SK-N-MC (cell line): ENCODE measurements at places on chromosomes 12 and 14.
A peak's percentile ranks its signal among the peaks of the same experiment; 100 is the strongest.

DNA sequence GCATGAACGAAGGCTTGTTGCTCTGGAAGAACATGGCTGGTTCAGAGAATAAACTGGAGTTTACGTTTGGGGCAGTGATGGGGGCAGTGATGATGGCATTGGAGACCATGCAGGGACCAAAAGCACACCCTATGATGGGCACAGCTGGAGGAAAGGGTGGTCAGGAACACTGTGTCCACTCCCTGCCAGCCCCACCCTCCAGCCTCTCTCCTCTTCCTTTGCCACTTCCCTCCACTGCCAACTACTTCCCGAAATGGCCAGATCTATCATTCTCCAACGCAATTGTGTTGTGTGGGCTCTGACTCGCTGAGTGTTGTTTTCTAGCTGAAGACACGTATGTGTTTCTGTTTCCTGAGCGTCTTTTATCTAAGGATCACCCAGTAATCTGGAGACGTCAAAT, 39.3 kb upstream of the GSG1 start:
- DNase-seq: no peak

- no peak for DNase-seq
These were observed 87.5 kb downstream of the DUSP16 start for GRCh38 chr12:12474931-12475795.

- DNase-seq: no peak
These were observed 1.6 kb downstream of the SIX4 start for GRCh38 chr14:60722357-60723115.

DNA sequence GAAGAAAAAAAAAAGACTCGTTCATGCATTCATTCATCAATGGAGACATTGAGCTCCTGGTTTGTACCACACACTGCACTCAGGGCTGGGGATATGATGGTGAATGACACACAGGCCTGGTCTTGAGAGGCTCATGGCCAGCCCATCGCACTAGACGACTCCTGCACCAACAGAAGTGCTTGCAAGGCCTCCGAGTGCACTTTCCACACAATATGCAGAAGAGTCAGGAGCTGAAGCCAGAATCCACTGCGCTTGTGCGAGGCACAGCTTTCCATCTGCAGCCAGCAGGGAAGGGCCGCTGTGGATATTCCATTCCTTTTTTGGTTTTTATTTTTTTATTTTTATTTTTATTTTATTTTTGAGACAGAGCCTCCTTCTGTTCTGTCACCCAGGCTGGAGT, 192.4 kb downstream of the DICER1 start:
- no peak for DNase-seq

- DNase-seq: no peak
These were observed 134.6 kb downstream of the RBM19 start for GRCh38 chr12:113831476-113831875.

- DNase-seq: no peak
These were observed 670 bp downstream of the DYRK2 start for GRCh38 chr12:67649261-67649569.

DNA sequence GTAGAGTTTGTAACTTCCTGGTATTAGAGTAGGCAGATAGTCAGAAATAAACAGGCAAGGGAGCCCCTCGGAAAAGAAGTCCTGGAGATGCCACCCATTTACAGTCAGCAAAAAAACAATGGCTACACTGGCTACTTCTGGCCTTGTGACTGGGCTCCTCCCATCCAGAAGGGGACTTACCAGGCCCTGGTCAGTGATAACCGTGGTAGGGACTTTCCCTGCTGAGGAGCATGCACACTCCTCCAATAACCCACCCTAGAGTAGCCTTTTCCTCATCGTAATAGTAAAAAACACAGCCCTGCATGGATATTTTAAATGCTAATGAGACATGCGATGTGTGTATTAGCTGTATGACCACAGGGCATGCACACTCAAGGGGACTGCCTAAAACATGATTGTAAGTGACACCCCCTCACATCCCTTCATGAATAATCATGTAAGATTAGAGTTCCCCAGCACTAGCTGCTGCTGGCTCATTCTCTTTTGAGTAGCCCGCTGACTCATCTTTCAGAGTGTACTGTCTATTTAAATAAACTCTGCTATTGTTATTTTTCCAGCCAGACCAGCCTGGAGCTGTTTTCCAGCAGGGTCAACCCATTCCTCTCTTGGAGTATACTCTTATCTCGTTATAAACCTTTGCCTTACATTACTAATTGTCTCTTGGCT, 413.8 kb upstream of the TMTC1 start:
- no peak for DNase-seq

GRCh38 chr12:12990700-12991468, 9.2 kb downstream of the HEBP1 start:
- no peak for DNase-seq

- no peak for DNase-seq
These were observed 31.1 kb downstream of the AK7 start for GRCh38 chr14:96422992-96423391.

- DNase-seq: no peak
These were observed 75.0 kb upstream of the MAP1LC3B2 start for GRCh38 chr12:116483959-116484750.

DNA sequence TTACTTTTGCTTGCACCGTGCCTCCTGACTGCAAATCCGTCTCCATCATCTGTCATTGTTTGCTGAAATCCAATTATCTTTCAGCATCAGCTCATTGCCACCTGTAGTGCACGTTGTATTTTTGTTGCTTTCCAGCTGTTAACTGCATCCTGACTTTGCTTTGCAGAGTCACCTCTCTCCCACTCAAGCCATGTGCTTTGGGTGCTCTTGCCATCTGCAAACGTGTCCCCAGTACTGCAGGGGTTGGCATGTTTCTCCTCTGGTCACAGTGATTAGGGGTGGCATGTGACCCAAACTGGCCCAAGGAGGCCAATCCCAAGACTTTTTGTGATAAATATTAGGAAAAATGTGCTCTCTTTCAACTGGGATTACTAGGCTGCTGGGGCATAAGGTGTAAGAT, 10.5 kb upstream of the TMED2 start:
- no peak for DNase-seq

- no peak for DNase-seq
These were observed 708 bp downstream of the FAR2 start for GRCh38 chr12:29149691-29150281.

- DNase-seq: no peak
These were observed 30.4 kb upstream of the RIMBP2 start for GRCh38 chr12:130746546-130746945.

GRCh38 chr12:46892887-46893286, 67.1 kb upstream of the SLC38A4 start:
- DNase-seq: no peak

GRCh38 chr14:92680781-92681650, 67.4 kb downstream of the LGMN start:
- DNase-seq: peak; percentile 39

DNA sequence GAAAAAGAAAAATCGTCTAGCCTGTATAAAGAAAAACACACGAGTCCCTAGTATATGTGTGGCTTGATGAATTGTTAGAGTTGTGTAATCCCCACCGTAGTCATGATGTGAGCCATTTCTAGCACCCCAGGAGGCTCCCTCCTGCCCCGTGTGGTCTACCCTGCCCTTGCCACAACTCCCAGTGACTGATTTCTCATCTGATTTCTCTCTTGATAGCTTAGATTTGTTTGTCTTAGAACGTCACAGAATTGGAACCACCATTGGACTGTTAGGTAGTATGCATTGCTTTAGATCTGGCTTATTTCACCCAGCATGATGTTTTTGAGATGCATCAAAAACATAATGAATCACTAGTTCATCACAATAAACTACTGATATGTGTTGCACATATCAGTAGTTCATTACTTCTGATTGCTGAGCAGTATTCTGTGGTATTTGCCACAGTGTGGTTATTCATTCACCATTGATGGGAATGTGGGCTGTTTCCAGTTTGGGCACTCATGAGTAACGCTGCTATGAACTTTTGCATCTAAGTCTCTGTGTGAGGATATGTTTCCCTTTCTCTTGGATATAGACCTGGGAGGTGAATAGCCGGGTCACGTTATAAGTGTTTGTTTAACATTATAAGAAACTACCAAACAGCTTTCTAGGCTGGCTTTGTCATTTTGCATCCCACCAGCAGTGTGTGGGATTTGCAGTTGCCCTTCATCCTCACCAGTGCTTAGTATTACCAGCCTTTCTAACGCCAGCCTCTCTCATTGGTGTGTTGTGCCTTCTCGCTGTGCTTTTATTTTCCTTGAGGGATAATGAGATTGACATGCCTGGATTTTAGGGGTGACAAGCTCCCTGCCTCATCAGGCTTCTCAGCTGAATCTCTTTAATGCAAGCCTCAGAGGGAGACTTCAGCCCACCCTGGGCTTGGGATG, 31.9 kb upstream of the NCOR2 start:
- DNase-seq: no peak

DNA sequence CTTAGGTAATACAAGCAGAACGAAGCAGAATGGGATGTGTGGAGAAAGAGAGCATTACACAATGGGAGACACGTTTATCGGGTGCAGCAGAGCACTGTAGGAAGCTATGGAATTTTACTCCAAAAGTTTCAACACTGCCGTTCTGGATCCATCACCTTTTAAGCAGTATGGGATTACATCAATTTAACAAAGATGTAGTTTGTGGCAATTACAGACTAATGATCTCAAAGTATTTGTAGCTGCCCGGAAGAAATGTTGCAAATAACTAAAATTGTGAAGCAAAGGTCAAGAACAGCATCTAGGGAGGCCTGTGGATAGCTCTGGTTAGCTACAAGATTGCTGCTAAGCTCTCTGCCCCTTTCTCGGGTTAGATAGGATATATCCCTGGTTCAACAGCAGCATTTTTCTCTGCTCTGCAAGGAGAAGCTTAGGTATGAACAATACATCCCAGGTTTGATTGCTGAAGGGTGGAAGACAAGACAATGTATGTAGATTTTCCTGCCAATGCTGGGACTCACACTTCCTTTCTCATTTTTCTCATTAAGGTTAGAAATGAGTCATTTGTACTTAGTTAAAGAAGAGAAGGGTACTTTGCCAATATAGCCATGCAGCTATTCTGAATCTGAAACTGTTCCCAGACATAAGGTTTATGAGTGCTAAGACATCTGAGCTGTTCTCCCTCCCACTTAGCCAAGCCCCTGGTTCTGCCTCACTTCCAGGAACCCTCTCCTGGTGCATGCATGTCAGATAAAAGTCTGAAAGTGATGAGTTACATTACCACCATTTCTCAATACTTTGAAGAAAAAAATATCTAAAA, 75.0 kb upstream of the HIF1A start:
- DNase-seq: no peak

- peak; percentile 12 for DNase-seq
These were observed 37.5 kb downstream of the EMP1 start for GRCh38 chr12:13233830-13234641.

DNA sequence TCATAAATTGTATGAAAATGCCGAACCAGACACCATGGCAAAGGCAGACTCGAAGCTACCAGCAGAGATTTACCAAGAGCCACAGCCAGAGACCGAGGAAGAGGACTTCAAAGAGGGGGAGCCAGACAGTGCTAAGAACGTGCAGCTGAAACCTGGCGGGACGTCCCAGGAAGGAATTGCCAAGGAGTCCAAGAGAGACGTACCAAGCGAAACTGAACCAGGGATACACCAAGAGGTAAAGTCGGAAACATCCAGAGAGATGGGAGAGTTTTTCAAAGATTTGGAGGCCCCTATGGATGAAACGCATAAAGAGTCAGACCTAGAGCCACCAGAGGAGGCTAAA, 294 bp downstream of the SAMD15 start:
- no peak for DNase-seq

DNA sequence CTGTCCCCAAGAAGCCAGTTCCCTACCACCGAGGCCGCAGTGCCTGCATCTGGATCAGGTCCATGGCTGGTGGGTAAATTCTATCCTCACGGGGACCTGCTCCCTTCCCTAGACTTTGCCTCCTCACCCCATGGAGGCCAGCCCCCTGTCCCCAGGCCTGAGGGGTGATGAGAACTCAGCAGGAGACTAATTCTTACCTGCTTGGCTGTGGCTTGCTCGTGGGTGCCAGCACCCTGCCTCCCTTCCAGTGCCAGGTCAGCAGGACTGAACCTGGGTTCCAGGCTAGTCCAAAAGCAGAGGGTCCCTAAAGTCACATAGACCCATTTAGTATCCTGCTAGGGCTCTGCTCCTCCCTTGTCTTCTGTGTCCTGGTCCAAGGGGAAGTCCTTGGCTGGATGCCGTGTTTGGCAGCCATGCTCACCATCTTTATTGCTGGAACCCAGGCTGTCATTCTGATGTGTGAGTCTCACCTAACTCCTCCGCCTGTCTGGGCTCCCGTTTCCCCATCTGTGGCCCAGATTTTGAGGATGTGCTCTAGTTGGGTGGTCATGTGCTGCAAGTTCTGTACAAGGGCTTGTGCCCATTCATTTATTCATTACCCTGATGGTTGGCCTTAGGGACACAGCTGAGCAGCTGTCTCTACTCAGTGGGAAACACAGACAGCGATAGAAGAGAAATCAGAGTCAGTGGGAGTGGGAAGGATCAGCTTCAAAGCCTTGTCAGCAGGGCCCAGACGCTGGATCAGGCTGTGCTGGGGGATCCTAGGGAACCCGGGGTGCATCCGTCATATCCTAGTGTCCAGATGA, 949 bp downstream of the PLBD2 start:
- no peak for DNase-seq

DNA sequence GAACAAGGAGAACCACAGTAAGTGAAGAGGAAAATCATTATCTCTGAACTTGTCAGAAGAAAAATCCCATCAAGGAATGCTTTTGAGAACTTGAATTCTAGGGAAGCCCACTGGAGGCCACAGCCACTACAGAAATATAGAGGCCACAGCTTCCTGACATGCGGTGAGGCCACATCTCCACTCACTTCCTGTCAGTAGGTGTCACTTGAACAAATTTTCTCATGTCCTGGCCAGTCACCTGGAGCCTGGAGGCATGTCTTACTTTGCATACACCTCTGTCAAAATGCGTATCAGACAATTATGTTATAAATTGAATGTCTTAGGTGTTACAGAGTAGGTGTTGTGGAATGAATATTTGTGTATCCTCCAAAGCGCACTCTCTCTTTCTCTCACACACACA, 370.3 kb downstream of the DAD1 start:
- DNase-seq: no peak

DNA sequence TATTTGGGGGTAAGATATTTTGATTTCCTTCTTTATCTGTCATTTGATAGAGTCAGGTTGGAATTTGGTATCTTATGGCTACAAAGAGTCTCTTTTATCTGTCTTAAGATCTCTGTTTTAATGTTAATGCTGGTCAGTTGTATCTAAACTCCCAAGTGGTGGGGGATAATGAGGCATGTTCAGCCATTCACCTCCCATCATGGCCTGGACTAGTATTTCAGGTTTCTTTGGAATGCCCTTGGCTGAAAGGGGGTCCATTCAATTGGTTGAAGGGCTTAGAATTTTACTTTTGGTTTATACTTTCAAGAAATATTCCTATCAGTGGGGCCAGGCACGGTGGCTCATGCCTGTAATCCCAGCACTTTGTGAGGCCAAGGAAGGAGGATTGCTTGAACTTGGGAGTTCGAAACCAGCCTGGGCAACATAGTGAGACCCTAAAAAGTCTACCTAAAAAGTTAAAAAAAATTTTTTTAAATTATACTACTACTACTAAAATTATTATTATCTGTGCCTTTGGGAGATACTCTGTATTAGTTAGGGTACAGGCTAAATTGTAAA, 4.7 kb downstream of the DGLUCY start:
- DNase-seq: no peak

- no peak for DNase-seq
These were observed 84.1 kb downstream of the BCAT1 start for GRCh38 chr12:24864796-24865125.
